ENCODE measurements at places on chromosomes 2 and 18.

GRCh38 chr2:201558232-201558631, 85.1 kb downstream of the TMEM237 start:
- no peak for DNase-seq

DNA sequence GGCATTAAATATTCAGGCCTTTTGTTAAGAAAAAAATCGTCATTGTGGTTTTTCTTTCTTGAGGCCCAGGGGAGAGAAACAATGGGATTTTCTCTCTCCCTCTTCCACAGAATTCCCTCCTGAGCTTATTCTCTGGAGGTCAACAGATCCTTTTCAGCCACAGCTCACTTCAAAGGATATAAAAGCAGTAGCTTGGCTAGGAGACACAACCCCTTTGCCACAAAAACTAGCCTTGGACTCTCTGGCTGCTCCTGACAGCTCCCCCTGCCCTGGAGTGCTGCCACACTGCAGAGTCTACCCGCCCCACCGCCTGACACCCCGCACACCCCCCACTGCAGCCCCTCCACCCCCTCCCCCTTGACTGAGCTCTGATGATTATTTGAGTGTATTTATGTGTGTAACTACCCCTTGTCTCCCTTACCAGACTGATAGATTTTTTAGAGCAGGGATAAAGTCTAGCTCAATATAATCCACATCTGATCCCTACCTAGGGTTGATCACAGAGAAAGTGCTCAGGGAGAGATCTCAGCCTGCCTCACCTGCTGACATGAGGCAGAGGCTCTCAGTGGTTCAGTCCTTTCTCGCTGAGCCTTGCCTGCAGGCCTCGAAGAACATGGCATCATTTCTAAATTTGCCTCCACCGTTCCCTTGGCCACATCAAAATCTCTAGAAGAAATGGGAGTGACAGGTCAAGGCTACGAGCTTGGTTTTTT, 132.2 kb upstream of the SP5 start:
- DNase-seq = no peak

GRCh38 chr2:236367506-236368289, 103.5 kb upstream of the ASB18 start:
- DNase-seq = no peak

GRCh38 chr2:107412209-107412904, 414.3 kb upstream of the RGPD4 start:
- DNase-seq = no peak

- DNase-seq = no peak
These were observed 133.8 kb downstream of the MEMO1 start for GRCh38 chr2:31877008-31877407.

DNA sequence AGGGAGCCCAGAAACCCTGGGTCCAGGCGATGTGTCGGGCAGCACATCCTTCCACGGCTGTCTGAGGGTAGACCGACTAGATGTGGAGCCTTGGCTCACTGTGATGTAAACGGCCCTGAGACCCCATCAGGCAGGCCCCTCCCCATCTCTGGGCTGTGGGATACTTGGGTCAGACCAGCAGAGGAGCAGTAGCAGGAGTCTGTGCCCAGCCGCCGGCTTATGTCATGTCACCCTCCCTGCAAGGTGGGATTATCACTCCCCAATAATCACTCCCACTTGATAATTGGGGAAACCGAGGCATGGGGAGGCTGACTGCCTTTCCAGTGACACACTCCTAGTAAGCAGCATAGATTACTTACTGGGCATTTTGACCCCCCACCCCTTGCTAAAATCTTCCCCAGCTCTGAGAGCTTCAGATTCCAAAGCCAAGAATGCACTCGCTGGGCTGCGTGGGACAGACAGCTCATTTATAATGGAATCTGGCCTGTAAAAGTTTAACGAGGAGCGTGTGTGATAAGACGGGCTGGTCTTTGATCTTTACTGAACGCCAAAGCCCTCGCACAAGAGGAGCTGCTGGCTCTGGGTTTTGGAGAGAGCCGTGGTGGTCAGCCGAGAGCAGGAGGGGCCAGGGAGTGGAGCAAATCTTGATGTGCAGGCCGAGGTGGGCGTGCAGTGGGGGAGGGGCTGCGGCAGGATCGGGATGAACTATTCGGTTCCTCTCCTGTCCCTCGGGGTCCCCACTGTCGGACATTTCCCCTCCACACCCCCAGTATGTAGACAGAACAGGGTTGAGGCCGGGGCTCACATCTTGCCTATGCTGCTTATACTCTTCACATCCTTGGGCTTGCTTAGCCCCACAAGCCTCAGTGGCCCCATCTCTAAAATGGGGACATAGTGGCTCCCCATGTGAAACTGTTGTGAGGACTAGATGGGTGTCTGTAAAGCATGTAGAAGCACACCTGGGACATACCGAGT, 200.0 kb downstream of the GLI2 start:
- DNase-seq = no peak

DNA sequence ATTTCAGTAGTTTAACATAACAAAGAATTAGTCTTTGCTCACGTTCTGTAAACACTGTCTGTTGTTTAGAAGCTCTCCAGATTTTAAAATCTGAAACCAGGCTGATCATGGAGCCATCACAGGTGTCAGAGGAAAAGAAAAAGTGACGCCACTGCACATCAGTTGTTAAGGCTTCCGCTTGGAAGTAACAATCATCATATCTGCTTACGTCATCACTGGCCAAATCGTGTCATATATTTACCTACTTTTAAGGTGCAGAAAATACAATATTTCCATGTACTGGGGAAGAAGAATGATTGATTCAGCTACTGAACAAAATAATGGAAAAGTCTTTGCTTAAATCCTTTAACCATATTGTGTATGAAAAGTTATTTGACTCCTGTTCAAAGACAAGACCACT, 382.6 kb upstream of the MC4R start:
- no peak for DNase-seq

GRCh38 chr18:11669948-11670275, 19.2 kb upstream of the GNAL start:
- no peak for DNase-seq

GRCh38 chr2:16725549-16725948, 59.9 kb upstream of the CYRIA start:
- no peak for DNase-seq

DNA sequence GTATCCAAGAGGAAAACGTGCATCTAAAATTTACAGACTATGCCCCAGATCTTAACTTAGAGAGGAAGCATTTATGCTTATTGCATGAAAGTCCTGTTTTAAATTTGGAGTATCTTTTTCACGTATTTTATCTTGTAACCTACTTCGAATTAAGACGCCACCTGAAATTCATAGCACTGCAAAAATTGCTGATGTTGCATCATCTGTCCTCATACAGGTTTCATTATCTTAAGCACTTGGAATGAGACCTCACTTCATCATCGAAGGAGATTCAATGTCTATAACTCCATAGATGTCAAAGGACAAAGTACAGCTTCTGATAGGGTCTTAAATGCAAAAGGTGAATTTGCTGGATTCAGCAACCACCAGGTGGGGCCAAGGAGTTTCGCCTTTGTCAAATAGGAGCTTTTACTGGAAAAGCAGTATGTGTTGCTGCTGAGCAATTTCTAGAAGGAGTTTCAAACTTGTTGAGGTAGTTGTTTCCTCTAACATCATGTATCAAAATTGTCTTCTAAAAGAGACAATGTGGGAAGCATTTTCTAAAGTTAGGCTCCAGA, 106.4 kb upstream of the CCDC85A start:
- DNase-seq = no peak

DNA sequence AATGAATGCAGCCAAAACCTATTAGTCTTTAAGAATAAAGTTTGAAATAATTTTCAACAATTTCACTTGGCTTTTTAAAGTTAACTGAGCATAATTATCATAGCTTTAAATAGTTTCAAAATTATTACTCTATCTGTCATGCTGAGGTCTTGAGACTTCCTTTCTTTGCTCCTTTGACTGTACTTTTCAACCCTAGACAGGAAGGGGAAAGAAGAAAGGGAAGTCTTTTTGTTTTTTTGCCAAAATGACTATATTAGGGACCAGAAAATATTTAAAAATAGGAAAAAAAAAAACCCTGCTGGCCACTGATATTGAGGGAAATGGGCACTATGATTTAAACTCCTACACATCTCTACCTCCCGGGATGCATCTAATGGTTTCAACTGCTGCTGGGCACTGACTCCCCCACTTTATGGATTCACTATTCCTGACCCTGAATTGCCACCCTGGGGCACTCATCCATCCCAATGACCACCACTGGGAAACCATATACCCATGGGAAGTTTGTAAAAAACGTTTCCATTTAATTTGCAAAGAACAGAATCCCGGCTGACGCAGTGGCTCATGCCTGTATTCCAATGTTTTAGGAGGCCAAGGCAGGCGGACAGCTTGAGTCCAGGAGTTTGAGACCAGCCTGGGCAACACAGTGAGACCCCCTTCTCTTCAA, 50.5 kb downstream of the GAREM1 start:
- no peak for DNase-seq

DNA sequence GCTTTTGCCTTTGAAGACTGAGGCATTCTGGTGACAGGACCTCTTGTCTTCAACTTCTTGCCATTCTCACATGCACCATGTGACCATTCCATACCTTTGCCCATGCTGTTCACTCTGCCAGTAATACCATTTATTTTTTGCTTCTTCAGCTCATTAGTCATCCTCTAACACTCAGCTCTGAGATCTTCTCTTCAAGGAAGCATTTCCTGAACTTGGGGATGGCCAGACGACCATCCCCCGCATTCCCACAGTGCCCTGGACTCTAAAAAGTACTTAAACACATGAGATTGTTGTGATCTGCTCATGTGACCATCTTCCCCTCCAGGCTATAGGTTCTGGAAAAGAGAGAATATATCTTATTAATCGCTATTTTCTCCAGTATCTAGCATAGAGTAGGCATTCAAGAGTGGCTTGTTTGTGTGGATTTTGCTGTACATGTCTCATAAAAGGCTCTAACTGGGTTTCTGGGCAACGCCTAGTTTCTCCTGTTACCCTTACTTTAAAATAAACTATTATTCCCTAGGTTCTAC, 33.9 kb downstream of the PAX3 start:
- DNase-seq = no peak

GRCh38 chr2:237723602-237724001, 75.0 kb upstream of the RBM44 start:
- no peak for DNase-seq

DNA sequence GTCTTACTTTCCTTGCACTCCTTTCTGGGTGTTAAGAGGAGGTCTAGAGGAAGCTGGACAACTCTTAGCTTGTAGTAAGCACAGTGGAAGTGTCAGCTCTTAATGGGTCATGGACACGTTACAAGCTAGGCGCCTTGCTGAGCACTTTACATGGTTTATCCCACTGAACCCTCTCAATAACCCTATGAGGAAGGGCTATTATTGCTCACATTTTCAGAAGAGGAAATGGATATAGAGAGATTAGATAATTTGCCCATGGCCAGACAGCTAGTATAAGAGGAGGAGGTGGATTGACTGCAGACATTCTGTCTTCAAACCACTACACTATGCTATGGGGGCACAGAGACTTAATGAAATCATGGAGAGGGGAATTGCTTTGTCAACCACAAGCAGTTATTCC, 8.3 kb upstream of the IL1RN start:
- DNase-seq = no peak

GRCh38 chr18:62606106-62606505, 83.3 kb downstream of the ZCCHC2 start:
- DNase-seq = no peak

DNA sequence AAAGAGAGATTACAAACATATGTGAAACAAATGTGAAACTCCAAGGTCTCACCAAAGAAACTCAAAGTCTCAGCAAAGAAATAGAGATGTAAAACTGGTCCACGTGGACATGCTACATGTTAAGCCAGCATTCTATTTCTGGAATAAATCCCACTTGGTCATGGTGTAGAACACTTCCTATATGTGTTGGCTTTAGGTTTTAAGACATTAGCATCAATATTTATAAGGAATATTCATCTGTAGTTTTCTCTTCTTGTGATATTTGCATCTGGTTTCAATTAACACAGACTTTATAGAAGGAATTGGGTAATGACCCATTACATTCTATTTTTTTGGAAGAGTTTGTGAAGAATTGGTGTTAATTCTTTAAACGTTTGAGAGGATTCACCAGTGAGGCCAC, 133.1 kb downstream of the COPS8 start:
- DNase-seq = no peak

- DNase-seq = no peak
These were observed 10.7 kb downstream of the GPR45 start for GRCh38 chr2:105252271-105252670.

DNA sequence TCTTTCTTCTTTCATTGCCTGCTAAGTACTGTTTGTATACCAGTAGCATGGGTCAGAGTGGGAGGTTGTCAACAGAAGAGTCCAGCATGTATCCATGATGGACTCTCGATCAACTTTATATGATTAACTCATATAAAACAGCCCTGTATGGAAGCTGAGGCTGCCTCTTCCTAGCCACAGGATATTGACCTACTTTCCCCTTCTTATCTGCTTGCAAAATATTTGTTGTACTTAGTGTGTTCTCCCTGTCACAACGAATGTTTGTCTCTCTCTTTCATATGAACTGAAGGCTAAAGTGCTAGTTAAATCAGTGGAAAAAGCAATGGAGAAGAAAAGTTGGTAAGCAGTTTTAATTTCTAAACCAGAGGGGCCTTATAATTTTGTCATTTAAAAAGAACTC, 17.8 kb downstream of the MYO1B start:
- DNase-seq = no peak

- DNase-seq = no peak
These were observed 11.5 kb upstream of the INPP5D start for GRCh38 chr2:233048569-233049193.

- no peak for DNase-seq
These were observed 255.1 kb upstream of the ETAA1 start for GRCh38 chr2:67142071-67142470.

DNA sequence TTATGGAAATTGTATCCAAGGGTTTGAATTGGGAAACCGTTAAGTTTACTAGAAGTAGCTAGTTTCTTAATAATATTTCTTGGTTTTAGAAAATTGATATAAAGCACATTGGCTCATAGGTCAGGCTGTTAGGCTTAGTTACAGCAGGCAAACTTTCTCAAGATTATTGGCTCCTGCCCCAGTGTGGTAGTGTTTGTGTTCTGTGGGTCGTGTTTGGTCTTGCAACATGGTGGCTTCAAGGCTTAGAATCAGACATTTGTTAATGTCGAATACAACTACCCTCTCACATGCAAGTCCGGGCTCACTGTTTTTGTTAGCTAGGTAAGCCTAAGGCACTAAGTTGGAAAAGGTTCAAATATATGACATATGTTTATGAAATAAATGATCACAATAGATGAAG, 19.6 kb downstream of the CERS6 start:
- DNase-seq = no peak

DNA sequence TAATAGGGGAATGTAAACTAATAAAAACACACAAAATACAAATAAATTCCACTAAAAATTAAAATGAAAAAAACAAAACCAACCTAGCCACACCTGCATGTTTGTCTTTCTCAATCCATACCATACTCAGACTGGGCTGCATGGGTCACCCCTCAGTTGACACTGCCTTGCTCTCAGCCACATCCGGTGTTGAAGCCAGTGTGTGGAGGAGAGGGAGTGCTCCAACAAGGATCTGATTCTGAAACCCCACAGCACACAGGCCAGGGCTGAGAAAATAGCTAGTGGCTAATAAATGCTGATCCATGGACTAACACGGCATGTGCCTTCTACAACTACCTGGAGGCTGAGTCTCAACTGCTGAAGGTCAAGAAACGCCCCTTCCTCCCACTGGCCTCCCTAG, 13.7 kb downstream of the RND3 start:
- no peak for DNase-seq

GRCh38 chr2:35174845-35175244, 1180.7 kb upstream of the CRIM1 start:
- no peak for DNase-seq

Measured in NCI-H1417 treated with DMSO at 0.1 percent for 48 hours (cell line).